Omental fat pad (tissue), 4 donors: ENCODE measurements at places on chromosomes 3 and 15.

- no peak for DNase-seq
Measured at GRCh38 chr15:82635798-82636197, 11.4 kb downstream of the CPEB1 start.

DNA sequence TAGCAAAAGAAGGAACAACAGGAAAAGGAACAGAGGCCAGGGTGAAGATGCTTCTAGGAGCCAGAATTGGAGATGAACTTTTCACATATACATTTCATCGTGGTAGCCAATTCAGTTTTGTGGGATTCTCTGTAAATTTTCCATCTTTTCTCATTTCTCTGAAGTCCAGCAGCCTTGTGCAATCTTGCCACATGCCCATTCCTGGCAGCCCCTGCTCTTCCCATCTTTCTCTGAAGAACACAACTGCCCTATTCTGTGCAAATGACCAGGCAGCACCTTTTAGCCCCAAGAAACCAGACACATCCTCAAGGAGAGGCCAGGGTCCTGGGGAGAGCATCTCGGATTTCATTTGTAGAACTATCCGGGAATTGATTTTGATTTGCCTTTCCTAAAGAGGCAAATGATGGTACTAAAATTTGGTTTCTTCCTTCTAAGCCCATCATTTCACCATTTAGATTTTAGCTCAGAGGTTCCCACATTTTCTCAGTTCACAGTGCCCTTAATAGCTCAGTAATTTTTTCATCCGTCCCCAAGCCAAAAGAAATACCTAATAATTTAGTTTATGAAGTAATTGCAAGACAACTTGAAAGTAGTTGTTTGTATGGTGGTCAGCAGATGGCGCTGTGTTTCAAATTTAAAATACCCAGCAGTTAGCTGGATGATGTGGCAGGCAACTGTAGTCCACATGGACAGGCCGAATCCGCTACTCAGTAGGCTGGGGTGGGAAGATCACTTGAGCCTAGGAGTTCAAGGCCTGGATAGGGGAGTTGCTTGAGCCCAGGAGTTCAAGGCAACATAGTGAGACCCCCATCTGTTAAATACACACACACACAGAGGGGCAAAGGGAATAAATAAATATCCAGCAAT lies 61.3 kb upstream of the ACKR4 start:
- DNase-seq = no peak

- DNase-seq = no peak
Measured at GRCh38 chr15:70101459-70102113, 3.9 kb upstream of the TLE3 start.

GRCh38 chr3:174147798-174148197 lies 711.3 kb upstream of the NAALADL2 start:
- DNase-seq = no peak
